ENCODE measurements at places on chromosomes 1 and 21.

- no peak for DNase-seq
Observed at GRCh38 chr1:204645666-204646065, 39.9 kb downstream of the LRRN2 start.

GRCh38 chr1:202046748-202047708 lies 36.6 kb downstream of the ELF3 start:
- no peak for DNase-seq

DNA sequence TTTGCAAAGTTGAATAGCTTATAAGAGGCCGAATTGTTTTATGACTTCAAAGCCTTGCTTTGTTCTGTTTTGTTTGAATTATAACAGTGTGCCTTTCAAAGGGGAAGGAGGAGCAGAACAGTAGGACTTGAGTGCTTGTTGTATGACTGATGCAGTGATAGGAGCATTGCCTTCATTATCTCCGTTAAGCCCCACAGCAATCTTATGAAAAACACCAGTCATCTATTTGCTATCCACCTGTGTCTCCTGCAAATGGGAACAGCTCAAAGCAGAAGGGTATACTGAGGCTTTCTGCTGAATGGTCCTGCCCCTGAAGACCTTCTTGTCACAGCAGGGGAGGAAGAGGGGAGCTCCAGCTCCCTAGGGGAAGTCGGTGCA lies 127.5 kb downstream of the RNF220 start:
- DNase-seq: no peak

DNA sequence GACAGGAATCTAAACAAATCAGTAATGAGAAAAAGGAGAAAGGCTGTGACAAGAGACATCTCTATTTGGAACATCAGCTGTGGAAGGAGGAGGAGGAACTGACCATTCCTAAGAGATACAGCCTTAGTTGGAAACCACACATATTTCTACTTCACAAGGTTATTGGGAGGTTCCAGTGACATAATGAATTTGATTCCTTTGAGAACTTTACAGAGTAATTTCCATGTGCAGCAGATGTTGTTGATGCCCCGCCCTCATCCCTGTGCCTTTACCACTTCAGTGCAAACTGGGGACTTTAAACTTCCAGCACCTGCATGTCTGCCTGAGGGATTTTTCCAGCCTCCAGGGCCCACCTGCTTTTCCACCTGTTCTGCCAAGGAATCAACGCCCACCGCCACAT lies 9.3 kb upstream of the ST6GALNAC5 start:
- DNase-seq: no peak

DNA sequence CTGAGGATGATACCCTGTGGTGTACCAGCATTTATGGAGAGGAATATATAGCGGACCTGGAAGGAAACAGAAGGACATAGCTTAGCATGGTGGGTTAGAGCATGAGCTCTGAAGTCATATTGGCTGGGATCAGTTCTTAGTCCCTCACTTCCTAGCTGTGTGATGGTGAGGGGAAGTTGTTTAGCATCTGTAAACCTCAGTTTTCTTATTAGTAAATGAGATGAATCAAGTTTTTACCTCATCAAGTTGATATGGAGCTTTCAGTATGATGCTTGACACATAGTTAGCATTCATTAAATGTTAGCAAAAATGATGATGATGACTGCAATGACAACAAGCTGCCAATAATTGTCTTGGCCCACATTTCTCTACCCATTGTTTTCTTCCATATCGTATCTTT lies 84.8 kb downstream of the NEK7 start:
- no peak for DNase-seq

- no peak for DNase-seq
Observed at GRCh38 chr1:114323959-114324661, 170.4 kb upstream of the SYT6 start.

Data from stimulated activated CD8-positive, alpha-beta memory T cell treated with anti-CD3 and anti-CD28 coated beads, Interleukin-7, amount 100 ng/mL, for 1 hour (primary cell).